ENCODE measurements at places on chromosomes 7 and 10.

DNA sequence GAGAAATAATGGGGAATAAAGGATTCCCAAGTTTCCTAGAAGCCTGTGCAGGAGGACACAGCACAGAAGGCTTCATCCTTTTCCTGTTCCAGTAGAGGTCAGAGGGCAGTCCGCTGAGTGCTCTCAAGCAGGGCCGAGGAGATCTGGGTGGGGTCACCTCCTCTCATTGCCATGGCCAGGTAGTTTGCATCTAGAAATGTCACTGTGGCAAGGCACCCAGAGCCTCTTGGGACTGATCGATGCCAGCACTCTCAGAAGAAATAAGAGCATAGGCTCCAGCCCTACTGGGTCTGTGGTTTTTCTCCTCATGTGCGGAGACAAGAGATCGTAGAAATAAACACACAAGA, 7.9 kb downstream of the NUB1 start:
- no peak for DNase-seq

GRCh38 chr7:159015454-159016410, 128.9 kb downstream of the VIPR2 start:
- DNase-seq, result no peak

- DNase-seq, result no peak
Observed at GRCh38 chr7:30429156-30429530, 49.4 kb downstream of the NOD1 start.

DNA sequence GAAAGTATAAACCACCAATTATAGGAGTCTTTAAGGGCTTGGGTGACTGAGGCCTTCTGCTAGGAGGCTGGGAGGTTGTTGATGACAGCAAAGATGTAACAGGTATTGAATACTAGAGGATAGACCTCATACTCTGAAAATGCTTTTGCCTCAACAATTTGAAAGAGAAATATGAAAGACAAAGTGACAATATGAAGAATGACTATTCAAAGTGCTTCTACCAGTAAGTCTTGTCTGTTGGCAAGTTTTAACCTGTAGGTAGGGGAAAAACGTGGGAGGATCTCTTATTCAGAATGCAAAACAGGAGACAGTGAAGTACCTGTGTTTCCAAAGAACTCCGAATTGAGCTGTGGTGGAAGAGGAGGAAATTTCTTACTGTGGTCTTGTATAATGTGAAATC, 38.2 kb downstream of the GBF1 start:
- no peak for DNase-seq

DNA sequence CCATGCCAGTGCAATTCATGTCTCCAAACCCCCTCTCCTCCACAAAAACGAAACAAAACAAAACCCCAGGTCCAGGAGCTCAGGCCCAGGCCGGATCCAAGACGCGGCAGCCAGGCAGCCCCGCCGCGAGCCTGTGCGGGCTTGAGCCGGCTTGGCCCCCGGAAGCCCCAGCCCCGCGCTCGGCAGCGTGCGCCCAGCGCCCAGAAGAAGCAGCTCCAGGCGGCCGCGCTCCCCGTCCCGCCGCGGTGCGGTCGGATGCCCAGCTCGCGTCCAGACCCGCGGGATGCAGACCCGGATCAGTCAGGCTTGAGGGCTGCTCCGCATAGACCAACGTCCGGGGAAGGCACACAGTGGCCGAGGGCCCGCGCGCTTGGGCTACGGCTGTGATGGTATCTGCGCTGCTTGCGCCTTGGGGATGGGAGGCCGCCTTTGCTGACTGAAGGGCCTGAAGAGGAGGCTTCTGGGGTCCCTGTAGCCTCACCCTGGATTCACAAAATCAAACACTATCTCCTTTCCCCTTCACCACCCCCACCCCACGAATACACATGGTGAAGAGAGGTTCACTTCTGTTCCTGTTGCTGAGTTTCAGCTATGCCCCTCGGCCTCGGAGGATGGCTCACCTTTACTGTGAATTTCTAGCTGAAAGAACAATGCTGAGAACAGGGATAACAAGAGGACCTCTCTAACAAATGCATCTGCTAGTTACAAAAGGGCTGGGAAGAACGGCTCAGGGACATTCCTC, 79.9 kb upstream of the EN2 start:
- no peak for DNase-seq

DNA sequence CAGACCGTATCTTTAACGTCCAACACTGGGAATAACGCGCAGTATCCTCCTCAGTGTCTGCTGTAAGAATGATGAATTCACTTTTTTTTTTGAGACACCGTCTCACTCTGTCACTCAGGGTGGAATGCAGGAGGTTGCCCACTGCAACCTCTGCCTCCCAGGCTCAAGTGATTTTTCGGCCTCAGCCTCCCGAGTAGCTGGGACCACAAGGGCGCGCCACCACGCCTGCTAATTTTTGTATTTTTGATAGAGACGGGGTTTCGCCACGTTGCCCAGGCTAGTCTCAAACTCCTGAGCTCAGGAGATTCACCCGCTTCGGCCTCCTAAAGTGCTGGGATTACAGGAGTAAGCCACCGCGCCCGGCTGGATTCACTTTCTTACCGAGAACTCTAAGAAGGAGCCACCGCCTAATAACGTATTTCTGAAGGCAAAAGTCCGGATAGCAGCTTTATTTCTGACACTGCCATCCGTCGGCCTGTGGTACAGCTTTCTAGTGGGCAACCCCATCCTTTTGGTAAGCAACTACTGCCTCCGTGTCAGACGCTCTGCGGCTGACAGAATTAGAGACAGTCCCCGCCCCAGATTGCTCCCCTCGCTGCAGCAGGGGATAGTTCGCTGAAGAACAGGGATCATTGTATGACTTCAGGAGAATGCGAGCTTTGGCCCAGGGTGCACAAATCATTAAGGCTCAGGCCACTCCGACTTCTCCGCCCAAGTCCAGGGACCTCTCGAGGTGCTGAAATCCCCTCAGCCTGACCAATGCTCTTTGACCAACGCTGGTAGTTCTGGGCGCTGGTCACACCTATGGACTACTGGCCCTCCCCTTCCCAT, 662 bp downstream of the POLR3A start:
- no peak for DNase-seq

DNA sequence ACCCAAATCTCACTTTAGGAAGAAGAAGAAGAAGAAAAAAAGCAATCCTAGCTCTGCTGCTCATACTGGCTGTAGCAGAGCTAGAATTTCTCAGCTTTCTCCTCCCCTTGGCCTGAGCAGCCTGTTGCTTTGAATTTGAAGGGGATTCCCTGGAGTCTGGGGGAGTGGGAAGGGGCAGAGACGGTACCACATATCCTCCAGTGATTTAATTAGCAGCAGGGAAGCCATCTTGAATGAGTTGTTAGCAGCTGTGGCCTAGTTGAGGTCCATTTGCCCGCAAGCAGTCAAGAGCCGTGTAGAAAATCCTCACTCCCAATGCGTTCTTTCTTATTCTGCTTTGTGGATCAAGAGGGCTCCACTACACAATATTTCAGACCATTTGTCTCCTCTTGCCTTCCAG, 16.5 kb downstream of the PDE6C start:
- DNase-seq, result no peak

DNA sequence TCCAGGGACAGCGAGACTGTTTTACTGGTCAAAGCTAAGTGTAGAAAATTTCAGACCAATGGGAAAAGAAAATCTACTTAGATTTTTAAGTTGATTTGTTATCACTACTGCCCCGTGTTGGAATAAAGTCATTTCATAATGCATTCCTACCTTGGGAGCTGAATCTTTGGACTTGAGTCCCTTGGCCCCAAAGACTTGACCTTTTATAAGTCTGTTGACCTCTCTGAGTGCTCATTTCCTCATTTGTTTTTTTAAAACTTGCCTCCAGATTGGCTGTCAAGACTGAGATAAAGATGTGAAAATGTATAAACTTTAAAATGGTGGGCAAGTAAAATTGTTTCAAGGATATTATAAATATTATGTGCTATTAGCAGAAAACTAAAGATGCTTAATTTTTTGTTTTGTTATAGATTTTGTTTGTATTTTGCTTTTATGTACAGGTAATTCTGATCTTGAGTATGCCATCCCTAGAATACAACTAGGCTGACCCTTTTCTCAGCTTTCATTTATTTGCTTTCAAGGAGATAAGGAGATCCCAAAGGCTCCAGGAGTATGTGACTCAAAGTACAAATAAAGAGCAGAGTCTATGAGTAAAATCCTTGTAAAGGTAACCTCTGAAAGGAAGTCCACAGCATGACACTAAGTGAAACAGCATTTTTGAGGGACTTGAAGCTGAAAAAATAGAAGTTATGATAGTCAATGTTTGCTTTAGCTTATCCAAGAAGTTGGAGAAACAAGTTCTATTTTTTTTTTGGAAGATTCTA, 54.6 kb downstream of the TMEM26 start:
- DNase-seq, result no peak

DNA sequence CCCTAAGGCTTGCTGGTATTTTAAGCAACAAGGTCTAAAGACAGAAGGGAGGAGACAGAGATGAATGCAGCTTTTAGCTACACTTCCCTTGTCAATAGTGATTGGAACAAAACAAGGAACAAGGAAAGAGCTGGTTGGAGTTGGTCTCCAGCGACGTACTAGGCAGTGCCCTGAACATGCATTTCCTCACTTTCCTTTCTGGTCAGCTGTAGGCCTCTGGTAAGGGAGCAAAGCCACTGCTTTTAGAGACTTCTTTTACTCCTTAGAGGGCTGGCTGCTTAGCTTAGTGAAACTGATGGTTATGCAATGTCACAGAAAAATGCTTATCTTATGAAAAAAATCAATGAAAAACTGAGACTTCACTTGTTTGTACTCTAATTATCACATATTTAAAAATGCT, 75.5 kb upstream of the TRIL start:
- no peak for DNase-seq

- no peak for DNase-seq
Observed at GRCh38 chr10:71516890-71517289, 120.2 kb downstream of the CDH23 start.
